ENCODE measurements at places on chromosomes 5 and 9.

DNA sequence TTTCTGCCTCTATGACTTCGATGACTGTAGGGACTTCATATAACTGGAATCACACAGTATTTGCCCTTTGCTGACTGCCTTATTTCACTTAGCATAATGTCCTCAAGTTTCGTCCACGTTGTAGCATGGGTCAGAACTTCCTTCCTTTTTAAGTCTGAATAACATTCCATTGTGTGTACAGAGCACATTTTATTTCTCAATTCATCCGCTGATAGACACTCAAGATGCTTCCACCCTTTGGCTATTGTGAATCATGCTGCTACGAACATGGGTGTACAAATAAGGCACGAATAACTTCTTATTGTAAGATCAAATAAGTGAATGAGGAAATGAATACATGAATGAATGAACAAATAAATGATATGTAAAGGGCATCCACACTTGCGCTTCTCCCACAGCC is 13.0 kb downstream of the BARX1 start:
- DNase-seq: no peak

DNA sequence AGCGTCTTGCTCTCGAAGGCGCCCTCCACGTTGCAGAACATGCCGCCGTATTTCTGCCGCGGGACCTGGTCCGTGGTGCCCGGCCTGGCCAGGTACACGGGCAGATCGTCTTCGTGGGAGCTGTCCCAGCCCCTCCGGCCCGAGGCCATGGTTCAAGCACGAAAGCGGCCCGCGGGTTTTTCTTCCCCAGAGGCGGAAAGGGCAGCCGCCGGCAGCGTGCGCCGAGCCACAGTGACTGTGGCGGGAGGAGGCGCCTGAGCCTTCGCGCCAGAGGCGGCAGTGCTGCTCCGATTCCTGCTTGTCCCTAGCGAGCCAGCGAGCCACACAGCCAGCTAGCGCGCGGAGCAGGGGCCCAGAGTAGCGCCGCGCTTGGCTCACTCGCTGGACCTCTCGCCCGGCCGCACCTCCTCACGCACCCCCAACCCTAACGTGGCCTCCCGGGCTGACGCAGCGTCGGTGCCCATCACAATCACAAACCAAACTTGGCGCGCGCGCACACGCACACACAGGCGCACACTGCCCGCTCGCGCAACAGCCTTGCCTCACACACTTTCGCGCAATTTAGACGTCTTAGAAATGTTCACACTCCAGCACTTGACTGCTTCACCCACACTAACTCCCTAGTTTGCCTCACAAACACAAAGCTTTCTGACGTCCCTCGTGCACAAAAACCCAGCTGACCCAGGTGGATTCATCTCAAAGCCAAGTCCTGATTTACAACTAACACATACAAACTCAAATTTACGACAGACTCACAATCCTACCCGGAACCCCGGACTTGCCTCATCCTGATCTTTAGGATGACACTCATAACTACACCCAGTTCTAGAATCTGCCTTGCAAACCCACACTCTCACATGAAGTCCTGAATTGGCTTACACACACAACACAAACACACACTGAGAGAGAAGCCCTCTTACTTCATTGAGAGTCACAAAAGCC is at the start of gene DPYSL3:
Gene DPYSL3 (minus strand): TSS at position 359 of the 942 bp plus-strand sequence. CDS start 210 bp downstream, at position 149.
- peak; percentile 65 for DNase-seq

DNA sequence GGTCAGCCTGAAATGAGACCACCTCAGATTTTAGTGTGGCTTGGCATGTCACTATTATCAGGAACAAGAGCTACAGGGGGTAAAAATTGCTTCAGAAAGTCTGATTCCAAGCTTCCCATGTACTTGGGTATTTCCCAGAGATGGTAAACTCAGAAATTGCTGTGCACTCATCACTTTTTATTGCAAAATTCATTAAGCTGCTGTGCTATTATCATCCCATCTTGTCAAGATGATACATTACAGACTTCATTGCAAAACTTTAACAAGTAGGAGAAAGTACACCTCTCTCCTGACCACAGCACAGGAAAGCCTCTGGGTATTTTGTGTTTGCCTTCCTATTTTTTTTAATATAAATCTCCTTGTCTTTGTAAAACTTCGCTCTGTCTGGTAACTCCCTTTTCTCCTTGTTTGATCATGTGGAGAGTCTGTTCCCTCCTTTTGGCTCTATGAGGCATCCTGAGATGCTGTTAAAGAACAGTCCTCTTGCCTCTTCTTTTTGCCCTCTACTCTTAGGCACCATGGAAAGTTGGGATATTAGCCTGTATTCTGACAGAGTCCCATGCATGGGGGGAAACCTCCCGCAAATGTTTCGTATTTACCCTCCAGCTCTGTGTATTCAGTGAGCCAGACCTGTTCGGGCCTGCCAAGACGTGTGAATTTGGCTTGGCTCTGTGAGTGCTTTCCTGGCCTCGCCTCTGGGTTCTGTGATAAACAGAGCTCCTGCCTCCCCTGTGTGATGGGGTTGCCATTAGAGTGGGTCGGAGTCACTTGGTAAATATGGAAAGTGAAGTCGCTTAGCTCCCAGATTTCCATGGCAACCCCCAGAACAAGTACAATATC is 260.7 kb downstream of the NR3C1 start:
- peak; percentile 83 for DNase-seq

GRCh38 chr5:35863159-35863558 is 6.5 kb downstream of the IL7R start:
- no peak for DNase-seq

GRCh38 chr9:133448487-133448972 is 11.2 kb upstream of the CACFD1 start:
- DNase-seq: no peak
